Stimulated activated CD8-positive, alpha-beta memory T cell treated with anti-CD3 and anti-CD28 coated beads, Interleukin-7, amount 100 ng/mL, for 1 hour (primary cell): ENCODE measurements at places on chromosomes 11 and 22.

- no peak for DNase-seq
These were observed 70.4 kb upstream of the KCNQ1OT1 start for GRCh38 chr11:2770096-2770751.

- no peak for DNase-seq
These were observed 24.0 kb upstream of the ROBO3 start for GRCh38 chr11:124841201-124841600.

DNA sequence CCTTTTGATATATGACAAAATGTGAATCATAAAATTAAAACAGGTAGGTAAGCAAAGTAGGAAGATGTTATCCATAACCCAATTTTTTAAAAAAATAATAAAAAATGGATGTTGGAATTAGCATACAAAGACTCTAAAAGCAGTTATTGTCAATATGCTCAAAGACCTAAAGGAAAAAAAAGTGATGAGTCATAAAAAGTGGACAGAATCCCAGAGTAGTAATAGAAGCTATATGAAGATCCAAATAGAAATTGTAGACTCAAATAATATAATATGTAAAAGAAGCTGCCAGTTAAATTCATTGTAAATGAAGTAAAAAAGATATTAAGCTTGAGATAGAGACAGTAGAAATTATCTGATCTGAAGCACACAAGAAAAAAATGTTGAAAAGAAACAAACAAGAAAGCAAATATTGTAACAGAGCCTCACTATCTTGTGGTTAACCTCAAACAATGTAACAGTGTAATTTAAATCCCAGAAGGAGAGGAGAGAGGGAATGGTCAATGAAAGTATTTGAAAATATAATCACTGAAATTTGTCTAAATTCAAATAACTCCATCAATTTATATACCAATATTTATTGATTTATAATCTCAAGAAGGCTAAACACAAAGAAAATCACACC lies 773.4 kb upstream of the RAG2 start:
- DNase-seq = no peak

DNA sequence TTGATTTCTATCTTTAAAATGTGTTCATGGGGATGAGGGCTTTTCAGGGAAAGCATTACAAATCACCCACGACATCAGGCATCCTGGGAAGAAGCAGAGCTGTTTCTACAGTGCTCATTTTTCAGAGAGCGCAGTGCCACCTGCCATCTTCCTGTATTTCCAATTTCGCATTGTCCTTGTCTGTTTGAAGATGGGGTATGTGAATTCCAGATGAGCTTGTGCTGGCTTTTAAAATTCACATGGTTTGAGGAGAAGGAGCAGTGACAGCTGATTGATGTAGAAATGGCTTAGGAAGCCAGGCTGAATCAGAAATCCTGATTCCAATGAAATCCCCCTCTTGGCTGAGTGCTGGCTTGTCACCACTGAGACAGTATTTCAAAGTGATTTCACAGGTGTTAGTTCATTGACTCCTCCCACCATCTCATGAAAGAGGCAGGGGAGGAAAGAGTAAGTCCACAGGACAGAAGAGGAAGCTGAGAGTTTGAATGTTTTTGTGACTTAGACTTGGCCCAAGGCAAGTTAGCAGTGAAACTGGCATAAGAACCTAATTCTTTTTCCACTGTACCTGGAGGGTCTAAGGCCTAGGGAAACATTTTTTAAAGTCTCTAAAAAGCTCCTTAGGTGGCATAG lies 344.6 kb upstream of the C11orf87 start:
- no peak for DNase-seq

DNA sequence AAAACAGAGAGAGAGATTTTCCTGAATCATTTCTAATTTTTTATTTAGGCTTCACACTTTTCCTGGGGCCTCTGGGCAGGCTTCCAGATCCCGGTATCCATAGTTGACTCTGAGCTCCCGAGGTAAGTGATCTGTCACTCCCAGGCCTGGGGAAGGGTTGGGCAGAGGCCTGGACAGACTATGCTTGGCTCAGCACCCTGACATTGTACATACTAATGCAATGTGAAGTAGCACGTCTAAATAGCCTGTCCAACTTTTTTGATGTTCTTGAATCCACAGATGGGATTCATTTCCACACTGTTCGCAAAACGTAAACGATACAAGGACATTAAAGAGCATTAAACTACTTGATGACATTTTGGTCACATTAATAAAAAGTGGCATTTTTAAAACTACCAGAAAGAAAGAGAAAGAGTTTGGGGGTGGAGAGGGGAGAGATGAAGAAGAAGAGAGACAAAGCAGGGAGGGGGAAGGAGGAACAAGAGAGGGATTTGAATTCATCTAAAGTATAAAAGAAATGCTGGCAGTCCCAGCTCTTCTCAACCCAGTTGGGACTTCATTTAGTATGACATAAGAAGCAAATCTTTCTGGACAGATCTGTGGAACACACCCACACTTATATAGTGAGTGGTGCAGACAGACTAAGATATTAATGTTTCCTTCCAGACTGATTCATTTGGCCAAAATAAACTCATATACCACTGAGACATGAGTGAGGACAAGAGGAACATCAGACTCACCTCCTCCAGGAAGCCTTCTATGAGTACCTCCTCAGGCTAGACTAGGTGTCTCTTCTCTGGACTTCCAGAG lies 514.2 kb downstream of the SOX6 start:
- DNase-seq = no peak
